ENCODE measurements at places on chromosomes 11 and 22.

DNA sequence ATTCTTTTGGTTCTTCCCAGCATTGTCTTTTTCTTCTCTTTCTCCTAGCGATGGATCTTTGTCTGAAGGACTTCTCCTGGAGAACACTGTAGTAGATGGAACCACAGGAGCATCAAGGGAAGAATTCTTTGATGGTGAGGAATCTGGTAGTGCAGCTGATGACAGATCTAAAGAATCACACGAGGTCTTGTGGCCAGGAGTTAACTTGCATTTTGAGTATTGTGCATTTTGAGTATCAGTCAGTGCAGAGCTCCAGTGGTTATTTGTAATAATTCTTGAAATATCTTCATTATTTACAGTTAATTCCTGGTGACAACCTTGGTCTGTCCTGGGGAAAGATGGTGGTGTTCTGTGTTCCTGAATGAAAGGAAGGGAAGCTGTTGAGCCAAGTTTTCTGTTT lies 14.5 kb upstream of the POGLUT3 start:
- peaks cover 29% of the 10 kb centered on the region for H3K4me1 ChIP-seq
- no peak for DNase-seq
- no peak overlapping the region for H3K27ac ChIP-seq
- H3K27me3 ChIP-seq, result no peaks in the 10 kb centered on the region

GRCh38 chr11:115097796-115098408 lies 406.3 kb downstream of the CADM1 start:
- H3K36me3 ChIP-seq, result no peaks in the 10 kb centered on the region
- DNase-seq, result no peak
- no peak overlapping the region for H3K4me3 ChIP-seq
- H3K4me1 ChIP-seq, result no peaks in the 10 kb centered on the region
- H3K27me3 ChIP-seq, result peaks cover 22% of the 10 kb centered on the region

GRCh38 chr11:69454018-69454417 lies 27.4 kb upstream of the LINC01488 start:
- H3K36me3 ChIP-seq, result peaks cover 6% of the 10 kb centered on the region
- H3K27me3 ChIP-seq, result no peaks in the 10 kb centered on the region
- H3K4me3 ChIP-seq, result no peak overlapping the region

DNA sequence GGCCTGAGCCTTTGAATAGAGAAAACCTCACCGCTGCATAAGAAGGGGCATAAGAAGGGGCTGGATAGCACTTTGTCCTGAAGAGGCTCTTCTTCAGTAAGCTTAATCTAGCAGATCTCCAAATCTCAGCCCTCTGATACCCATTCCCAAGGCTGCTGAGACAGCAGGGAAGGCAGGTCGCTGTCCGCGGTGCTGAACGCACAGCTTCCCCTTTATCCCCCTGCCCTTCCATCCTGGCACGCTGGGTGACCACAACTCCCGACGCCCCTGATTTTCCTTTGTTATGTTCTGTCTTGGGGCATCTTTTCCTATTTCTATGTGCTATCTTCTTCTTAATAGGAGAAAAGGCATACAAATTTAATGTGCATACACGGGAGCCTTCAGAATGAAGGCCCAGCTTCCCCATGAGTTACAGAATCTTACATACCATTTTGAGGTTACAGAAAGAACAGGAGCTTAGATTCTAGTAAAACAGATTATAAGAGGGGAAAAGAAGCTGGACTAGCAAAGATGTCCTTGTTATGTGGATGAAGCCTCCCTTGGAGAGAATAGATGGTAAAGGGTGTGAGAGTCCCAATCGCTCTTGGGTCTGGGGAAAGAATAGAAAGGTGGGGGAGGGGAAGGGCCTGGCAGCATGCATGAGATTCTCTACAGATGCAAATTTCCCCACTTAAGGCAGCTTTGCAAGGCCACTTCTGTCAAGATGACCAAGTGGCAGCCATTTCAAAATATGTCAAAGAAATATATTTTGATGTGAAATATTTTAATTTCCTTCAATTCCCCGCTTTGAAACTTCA lies 5.7 kb upstream of the SULT4A1 start:
- peaks cover 30% of the 10 kb centered on the region for H3K27me3 ChIP-seq
- H3K36me3 ChIP-seq, result no peaks in the 10 kb centered on the region
- H3K4me1 ChIP-seq, result no peaks in the 10 kb centered on the region
- no peak for DNase-seq
- H3K4me3 ChIP-seq, result no peak overlapping the region
- no peak overlapping the region for H3K27ac ChIP-seq

GRCh38 chr11:120883404-120884080 lies 140.4 kb upstream of the TBCEL start:
- no peak for DNase-seq
- H3K4me3 ChIP-seq, result no peak overlapping the region
- H3K36me3 ChIP-seq, result no peaks in the 10 kb centered on the region
- H3K27ac ChIP-seq, result no peak overlapping the region
- H3K27me3 ChIP-seq, result no peaks in the 10 kb centered on the region

DNA sequence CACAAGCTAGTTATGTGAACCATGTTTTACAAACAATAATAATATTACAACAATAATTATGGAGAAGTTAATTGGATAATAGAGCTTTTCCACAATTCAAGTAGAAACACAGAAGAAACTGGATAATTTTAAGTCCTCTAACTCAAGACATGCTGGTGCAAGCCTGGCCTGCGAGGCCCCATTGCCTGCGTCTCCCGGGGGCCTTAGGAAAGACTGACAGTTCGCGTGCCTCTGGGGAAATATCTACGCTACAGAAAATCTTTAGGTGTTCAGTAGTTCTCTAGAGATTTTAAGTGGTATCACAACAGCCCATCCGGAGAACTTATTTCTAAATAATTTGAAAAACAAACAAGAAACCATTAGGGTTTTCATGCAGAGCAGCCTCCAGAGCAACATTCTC lies 23.2 kb downstream of the GAL start:
- H3K27ac ChIP-seq, result no peak overlapping the region
- H3K36me3 ChIP-seq, result no peaks in the 10 kb centered on the region
- H3K4me1 ChIP-seq, result peaks cover 3% of the 10 kb centered on the region
- no peak overlapping the region for H3K4me3 ChIP-seq
- peaks cover 65% of the 10 kb centered on the region for H3K27me3 ChIP-seq

DNA sequence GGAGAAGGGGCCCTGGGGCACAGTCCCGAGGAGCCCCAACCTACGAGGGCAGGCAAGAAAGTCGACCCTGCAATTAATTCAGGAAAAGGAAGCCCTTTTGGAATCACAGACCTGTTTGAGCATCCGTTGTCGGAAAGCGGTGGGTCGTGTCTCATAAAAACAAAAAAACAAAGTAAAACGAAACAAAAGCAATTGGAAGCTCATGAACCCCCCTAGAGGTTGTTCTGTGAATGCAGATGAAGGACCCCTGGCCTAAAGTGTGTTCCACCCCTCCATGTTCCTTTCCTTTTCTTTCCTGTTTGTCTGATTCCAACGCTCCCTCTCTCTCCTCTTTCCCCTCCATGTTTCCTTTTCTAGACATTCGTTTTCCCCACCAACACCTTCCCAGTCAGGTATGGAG lies 203.7 kb downstream of the GRIK4 start:
- H3K4me1 ChIP-seq, result peaks cover 11% of the 10 kb centered on the region
- no peak for DNase-seq
- peak overlapping the region; percentile 46 for H3K4me3 ChIP-seq
- no peak overlapping the region for H3K27ac ChIP-seq
- no peaks in the 10 kb centered on the region for H3K36me3 ChIP-seq

DNA sequence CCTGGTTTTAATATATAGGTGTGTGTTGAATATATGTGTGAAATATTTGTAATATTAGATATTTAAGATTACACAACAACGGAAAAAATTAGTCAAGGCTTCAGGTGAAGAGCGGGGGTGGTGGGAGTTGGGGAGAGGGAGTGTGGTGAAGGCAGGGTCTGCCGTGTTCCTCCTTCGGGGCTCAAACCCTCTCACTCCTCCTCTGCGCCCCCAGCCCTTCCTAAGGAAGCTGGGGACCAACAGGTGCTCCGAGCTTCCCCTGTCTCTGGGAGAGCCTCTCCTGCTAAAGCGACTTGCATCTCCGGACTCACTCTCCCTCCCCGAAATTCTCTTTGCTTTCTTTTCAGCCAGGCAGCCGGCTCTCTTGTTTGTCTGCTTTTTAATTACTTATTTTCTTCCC lies 960 bp upstream of the CADM1 start:
- H3K36me3 ChIP-seq, result no peaks in the 10 kb centered on the region
- no peak for DNase-seq
- peaks cover 48% of the 10 kb centered on the region for H3K27me3 ChIP-seq

- H3K36me3 ChIP-seq, result no peaks in the 10 kb centered on the region
- H3K4me1 ChIP-seq, result peaks cover 23% of the 10 kb centered on the region
- no peaks in the 10 kb centered on the region for H3K27me3 ChIP-seq
- no peak overlapping the region for H3K4me3 ChIP-seq
- peak; percentile 66 for DNase-seq
Measured at GRCh38 chr22:49353235-49353634, 474.4 kb downstream of the BRD1 start.

DNA sequence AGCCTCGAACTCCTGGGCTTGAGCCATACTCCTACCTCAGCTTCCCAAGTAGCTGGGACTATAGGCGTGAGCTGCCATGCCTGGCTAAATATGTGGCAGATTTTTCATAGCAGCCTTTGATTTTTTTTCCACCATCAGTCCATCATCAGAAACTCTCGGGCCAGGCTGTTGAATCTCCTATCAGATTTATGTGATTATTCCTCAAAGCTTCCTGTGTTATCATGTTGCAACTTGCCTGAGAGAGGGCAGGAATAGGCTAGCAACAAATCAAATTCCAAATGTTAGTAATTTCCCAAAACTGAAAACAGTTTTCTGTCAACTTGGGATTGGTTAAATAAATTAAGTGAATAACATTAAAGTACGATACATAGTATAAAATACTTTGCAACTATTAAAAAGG lies 3.4 kb downstream of the LRRC51 start:
- H3K4me1 ChIP-seq, result peaks cover 18% of the 10 kb centered on the region
- no peak for DNase-seq

DNA sequence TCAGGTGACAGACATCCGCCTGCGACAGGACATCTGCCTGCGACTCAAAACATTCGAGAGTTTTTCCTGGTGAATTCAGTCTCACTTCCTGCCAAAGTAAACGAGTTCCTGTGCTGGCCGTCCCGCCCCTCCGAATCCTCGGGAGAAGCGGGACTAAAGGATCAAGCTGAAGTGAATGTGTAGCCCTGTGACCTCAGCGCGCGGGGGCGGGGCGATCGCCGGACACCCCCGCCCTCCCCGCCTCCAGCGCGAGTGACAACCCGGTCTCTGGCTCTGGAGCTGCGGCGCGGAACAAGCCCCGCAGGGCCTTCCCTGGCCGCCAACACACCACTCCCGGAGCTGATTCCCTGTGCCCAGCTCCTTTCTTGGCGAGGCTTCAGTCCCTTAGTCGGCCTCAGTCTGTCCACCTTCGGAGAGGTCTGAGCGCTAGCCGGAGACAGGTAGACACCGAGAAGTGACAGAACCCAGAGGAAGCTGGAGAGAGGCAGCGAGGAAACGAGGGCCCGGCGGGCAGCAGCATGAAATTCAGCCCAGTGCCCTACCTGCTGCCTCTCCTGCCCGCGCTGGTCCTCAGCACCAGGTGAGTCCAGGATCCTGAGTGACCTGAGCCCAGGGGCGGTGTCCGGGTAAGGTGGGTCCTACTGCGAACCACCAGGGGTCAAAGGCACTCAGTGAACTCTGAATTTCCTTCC lies 766.4 kb upstream of the LUZP2 start:
- no peak for DNase-seq
- H3K4me1 ChIP-seq, result peaks cover 30% of the 10 kb centered on the region
- H3K27me3 ChIP-seq, result no peaks in the 10 kb centered on the region
- no peaks in the 10 kb centered on the region for H3K36me3 ChIP-seq

DNA sequence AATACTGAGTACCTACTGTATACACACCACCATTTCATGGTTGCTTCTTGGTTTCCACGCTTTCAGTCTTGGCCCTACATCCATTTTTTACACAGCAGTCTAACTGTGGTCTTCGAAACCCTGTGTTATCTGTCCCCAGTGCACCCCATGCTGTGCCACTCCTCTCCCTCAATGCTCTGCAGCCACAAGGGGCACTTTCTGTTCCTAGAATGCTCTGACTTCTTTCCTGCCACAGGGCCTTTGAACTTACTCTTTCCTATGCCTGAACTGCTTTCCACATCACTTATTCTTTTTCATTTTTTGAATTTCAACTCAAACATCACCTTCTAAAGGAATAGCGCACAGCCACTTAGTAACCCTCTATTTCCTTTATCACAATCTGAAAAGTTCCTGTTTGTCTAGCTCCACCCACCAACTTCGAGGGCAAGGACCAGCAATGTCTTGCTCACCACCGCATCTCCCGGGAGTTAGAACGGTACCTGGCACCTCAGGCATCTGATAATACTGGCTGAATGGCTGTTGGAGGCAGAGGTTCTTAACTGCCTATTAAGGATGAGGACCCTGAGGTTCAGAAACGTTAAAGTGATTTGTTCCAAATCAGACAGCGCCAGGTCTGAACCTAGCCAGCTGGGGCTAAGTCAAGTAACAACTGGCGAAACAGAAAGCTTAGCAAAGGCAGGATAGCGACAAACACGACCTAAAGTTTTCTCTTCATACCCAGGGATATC lies 568 bp downstream of the ALG8 start:
- no peak for DNase-seq
- peak overlapping the region; percentile 95 for H3K4me3 ChIP-seq
- H3K27ac ChIP-seq, result peak overlapping the region; percentile 91

DNA sequence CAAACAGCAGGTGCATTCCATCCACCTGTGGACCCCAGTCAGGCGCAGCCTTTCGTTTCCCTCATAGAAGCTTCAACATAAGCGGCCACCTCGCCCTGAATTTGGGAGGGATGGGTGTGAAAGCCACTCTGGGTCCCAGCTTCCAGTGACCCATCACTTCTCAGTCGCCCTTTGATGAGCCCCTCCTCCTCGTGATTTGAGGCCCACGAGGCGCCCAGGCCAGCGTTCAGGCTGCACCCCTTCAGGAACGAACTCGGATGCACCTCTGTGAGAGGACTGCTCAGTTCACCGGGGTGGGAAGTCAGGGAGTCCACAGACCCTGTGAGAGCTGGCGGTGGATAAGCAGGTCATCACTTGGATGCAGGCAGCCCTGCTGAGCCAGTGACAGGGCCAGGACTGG lies 1118.2 kb downstream of the BRD1 start:
- no peak overlapping the region for H3K4me3 ChIP-seq
- no peak overlapping the region for H3K27ac ChIP-seq
- DNase-seq, result no peak
- no peaks in the 10 kb centered on the region for H3K27me3 ChIP-seq
- H3K4me1 ChIP-seq, result no peaks in the 10 kb centered on the region

Data from osteocyte (in vitro differentiated cells).